Naive thymus-derived CD4-positive, alpha-beta T cell (primary cell): ENCODE measurements at places on chromosomes 11 and 22. TPM values are rescaled to one million over a fixed set of nuclear protein-coding genes. Genes with fewer than 3 reads are reported as not detected.

- H3K36me3 ChIP-seq, result no peaks in the 10 kb centered on the region
- no peaks in the 10 kb centered on the region for H3K27me3 ChIP-seq
- DNase-seq, result no peak
- H3K4me3 ChIP-seq, result no peak overlapping the region
Measured at GRCh38 chr11:108698844-108699642, 34.2 kb downstream of the DDX10 start.

DNA sequence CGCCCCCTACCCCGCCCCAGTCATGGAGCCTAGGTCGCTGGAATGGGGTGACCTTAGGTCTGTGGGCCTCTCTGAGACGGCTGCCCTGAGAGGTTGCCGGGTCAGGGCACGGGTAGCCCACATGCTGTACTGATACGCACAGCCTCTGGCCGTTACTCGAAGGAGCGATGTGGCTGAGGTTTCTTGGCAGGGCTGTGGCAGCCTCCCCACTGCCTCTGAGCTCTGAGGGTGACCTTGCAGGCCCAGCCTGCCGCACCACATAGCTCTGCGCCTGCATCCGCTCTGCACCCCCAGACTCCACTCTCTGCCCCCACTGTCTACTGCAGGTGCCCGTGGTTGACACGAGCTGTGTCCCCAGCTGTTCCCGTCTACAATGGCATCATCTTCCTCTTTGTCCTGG, 7.3 kb downstream of the ZDHHC8 start:
- H3K36me3 ChIP-seq, result peaks cover 45% of the 10 kb centered on the region
- H3K4me3 ChIP-seq, result no peak overlapping the region
- DNase-seq, result no peak

Gene SPINDOC
- 9.3 TPM for total RNA-seq

Gene UBQLNL
- total RNA-seq, result 0.53 TPM

DNA sequence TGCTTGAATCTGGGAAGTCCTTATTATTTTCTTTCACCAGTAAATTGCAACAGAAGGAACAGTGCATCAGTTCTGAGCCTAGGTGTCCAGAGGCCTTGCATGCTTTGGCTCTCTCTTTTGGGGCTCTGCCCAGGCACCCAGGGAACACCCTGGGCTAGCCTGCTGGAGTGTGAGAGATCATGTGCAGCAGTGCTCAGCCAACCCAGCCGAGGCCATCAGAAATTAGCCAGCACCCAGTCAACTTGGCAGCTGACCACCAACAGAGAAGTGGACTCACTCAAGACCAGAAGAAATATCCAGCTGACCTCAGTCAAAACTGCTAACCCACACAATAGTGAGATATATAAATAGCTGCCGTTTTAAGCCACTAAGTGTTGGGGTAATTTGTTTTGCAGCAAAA, 11.2 kb upstream of the P4HA3 start:
- H3K4me1 ChIP-seq, result no peaks in the 10 kb centered on the region
- no peak for DNase-seq
- H3K36me3 ChIP-seq, result no peaks in the 10 kb centered on the region
- no peak overlapping the region for H3K27ac ChIP-seq

DNA sequence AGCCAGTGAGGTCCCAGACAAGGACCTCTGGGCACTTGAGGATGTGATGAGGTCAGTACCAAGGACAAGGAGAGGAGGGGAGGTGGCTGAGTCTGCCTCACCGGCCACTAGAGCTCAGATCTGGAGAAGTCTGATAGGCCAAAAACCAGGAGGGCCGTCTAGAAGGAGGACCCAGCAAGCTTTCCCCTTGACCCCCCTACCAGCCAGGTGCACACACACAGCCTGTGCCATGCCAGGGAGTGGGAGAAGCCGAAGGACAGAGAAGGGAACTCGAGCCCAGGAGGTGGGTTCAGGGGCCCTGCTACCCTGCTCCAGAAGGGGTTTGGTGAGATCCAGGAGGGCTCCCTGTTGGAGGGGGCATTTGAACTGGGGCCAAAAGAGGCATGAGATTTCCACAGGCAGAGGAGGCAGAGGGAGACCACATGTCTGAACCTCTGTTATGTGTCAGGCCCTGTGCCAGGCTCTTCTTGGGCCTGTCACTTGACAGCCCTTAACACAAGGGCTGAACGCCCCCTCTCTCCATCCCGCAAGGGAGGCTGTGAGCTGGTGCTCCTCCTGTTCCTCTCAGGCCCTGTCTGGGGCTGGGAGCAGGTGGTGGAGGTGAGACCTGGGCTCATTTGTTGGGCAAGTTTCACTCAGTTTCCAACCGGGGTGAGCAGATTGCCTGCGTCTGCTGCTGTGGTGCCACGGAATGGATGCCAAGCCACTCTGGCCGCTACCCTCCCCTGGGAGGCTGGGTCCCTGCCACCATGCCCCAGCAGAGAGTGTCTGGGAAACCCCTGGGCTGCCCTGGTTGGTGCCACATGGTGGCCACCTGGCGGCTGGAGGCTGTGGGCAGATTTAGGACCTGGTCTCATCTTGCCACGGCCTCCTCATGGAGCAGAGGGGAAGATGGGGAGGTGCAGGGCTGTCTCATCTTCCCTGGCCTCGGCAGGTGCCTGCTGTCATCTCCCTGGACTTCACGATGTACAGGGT, 65.2 kb downstream of the MPPED1 start:
- H3K27ac ChIP-seq, result no peak overlapping the region

DNA sequence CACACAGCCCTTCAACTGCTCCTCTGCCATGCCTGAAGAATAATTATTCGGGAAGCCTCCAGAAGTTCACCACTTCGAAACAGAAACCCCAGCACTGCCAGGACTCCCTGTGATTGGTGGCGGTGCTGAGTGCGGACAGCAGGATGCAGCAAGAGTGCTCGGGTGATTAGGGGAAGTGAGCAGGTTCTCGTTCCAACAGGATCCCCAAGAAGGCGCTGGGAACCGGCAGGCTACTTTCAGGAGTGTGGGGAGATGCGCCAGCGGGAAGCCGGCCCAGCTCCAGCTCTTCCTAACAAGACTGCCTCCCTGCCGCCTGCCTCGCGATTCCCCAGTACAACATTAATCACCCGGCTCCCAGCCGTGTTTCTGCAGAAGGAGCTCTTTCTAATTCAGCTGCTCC, 630.2 kb downstream of the BRD1 start:
- no peaks in the 10 kb centered on the region for H3K4me1 ChIP-seq
- H3K27ac ChIP-seq, result no peak overlapping the region
- no peak overlapping the region for H3K4me3 ChIP-seq
- no peaks in the 10 kb centered on the region for H3K36me3 ChIP-seq
- H3K27me3 ChIP-seq, result no peaks in the 10 kb centered on the region

GRCh38 chr22:49404576-49405241, 423.0 kb downstream of the BRD1 start:
- no peaks in the 10 kb centered on the region for H3K27me3 ChIP-seq
- DNase-seq, result no peak

GRCh38 chr11:63906087-63906486, 10.9 kb downstream of the RCOR2 start:
- H3K4me1 ChIP-seq, result no peaks in the 10 kb centered on the region
- H3K27ac ChIP-seq, result no peak overlapping the region
- no peaks in the 10 kb centered on the region for H3K27me3 ChIP-seq
- H3K36me3 ChIP-seq, result peaks cover 41% of the 10 kb centered on the region

Gene SCGB1C1
- total RNA-seq, result not detected in 2 replicates

DNA sequence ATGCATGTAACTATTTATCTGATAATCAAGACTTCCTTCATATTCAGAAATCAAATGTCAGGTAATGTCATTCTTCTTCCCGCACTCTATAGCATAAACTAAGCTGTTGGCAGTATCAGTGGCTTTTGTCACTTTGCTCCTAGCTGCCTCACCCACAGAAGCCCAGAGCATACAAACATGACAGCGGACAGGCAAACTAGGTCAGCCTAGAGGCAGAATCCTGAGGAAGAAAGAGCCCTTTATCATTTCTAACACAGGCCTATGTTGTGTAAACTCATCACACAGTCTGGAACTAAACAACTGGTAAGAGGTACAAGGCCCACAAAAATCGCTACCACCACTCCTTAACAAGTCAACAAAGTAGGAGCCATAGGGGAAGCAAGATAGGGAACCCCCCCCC, 21.0 kb downstream of the GUCY1A2 start:
- no peaks in the 10 kb centered on the region for H3K27me3 ChIP-seq
- H3K4me3 ChIP-seq, result no peak overlapping the region
- no peak for DNase-seq
- no peak overlapping the region for H3K27ac ChIP-seq
- H3K4me1 ChIP-seq, result no peaks in the 10 kb centered on the region
- no peaks in the 10 kb centered on the region for H3K36me3 ChIP-seq

DNA sequence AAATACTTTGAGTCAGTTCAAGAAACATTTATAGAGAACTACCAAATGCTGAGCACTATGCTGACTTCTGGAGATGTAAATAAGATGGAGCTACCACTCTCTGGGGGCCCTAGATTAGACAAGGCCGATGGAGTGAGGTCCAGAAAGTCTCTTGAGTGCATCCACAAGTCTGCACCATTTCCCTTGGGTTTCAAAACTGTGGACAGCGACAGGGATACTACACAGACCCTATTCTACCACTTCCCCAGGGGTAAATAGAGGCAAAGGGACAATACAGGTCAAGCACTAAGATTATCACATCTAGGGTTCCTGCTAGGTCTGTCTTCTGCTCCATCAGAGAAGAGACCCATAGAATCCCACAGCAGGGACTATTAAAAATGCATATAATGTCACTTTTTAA, 183.2 kb downstream of the GRIA4 start:
- DNase-seq, result no peak
- H3K4me1 ChIP-seq, result no peaks in the 10 kb centered on the region
- no peaks in the 10 kb centered on the region for H3K36me3 ChIP-seq
- H3K4me3 ChIP-seq, result no peak overlapping the region

Gene CARD18
- total RNA-seq, result not detected in 2 replicates

- H3K27me3 ChIP-seq, result no peaks in the 10 kb centered on the region
- no peak overlapping the region for H3K27ac ChIP-seq
- H3K4me3 ChIP-seq, result peak overlapping the region; percentile 19
- H3K36me3 ChIP-seq, result no peaks in the 10 kb centered on the region
Measured at GRCh38 chr22:17980015-17980590, 44.3 kb downstream of the MICAL3 start.

Gene SVIP
- total RNA-seq, result 35.1 TPM

DNA sequence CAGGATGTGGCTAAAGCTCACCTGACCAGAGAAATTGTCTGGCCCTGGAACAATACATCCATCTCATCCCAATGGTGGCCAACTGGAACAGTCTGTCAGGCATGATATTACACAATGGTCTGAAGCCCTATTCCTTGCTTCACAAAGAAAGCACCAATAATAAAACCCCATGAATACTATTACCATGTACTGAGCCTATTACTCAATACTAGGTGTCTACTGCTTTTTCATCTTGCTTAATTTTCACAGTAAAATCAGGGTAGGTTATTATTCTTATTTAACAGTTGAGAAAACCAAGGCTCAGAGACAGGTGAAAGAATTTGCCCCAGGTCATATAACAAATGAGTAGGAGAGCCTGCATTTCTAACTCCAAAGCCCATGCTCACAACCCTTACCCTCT, 68.9 kb upstream of the CAPRIN1 start:
- no peak overlapping the region for H3K27ac ChIP-seq
- DNase-seq, result no peak
- no peaks in the 10 kb centered on the region for H3K4me1 ChIP-seq
- no peaks in the 10 kb centered on the region for H3K27me3 ChIP-seq

Gene SLC25A17
- total RNA-seq, result 8.2 TPM

DNA sequence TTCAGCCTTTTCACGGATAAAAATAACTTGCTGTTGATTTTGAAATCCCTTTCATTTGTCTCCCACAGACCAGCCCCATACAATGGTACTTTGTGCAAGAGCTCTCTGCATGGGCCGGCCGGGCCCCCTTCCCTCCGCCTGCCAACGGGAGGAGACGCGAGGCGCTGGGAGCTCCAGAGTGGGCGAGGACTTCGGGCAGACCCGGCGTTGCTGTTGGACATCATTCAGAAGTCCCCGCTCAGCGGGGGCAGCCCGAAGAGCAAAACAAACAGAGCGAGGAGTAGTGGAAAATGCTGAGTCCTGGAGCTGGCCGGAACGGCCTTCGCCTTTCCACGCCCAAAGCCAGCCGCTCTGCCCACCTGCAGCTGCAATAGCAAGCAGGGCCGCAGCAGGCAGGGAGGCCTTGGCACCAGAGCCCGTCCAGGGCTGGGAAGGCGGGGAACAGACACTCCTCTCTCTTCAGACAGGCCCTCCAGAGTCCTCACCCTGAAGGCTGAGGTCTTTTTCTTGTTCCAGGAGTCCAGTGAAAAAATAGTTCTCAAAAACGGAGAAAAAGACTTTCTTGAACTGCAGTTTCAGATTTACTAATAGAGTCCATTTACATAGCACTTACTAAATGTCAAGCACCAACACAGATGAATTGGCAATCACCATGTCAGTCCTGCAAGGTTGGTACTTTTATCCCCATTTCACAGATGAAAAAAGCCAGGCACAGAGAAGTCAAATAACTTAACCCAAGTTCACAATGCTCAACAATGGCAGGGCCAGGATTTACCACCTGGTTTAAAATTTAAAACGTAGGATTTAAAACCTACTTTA, 135.5 kb downstream of the ETS1 start:
- no peak overlapping the region for H3K4me3 ChIP-seq
- no peak overlapping the region for H3K27ac ChIP-seq
- no peaks in the 10 kb centered on the region for H3K27me3 ChIP-seq
- H3K36me3 ChIP-seq, result no peaks in the 10 kb centered on the region

- H3K4me1 ChIP-seq, result peaks cover 29% of the 10 kb centered on the region
- no peak overlapping the region for H3K4me3 ChIP-seq
- H3K27ac ChIP-seq, result no peak overlapping the region
- H3K36me3 ChIP-seq, result no peaks in the 10 kb centered on the region
- DNase-seq, result no peak
Measured at GRCh38 chr11:124864176-124864891, 898 bp upstream of the ROBO3 start.

GRCh38 chr11:122131126-122131525, 15.1 kb upstream of the BLID start:
- DNase-seq, result no peak
- H3K4me3 ChIP-seq, result no peak overlapping the region
- no peaks in the 10 kb centered on the region for H3K27me3 ChIP-seq
- H3K4me1 ChIP-seq, result no peaks in the 10 kb centered on the region
- no peak overlapping the region for H3K27ac ChIP-seq

- H3K27ac ChIP-seq, result no peak overlapping the region
- no peaks in the 10 kb centered on the region for H3K4me1 ChIP-seq
- H3K4me3 ChIP-seq, result no peak overlapping the region
- no peaks in the 10 kb centered on the region for H3K36me3 ChIP-seq
- no peak for DNase-seq
Measured at GRCh38 chr11:57900320-57900719, 123.4 kb upstream of the OR9Q1 start.

Gene BBOX1
- total RNA-seq, result not detected in 2 replicates

DNA sequence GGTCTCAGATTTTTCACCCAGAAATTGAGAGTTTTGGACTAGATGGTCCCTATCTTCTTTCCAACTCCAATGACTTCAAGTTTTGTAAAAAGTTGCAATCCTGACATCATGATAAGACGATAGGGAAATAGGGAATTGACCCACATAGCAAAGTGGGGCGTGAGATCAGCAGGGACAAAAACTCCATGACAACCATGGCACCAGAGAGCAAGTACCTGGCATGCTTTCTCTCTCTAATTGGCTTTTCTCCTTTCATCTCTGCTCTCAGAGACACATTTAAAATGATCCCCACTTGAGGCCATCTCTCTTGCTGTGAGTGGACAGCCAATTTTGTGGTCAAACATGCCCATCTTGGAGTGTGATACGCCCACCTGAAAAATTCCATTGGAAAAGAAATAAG, at the start of gene OR5AN1:
Gene OR5AN1 (plus strand): TSS at position 301 of the 400 bp plus-strand sequence. CDS start 5,564 bp downstream, outside the sequence.
- DNase-seq, result no peak
- no peak within 1 kb of the TSS for H3K27ac ChIP-seq
- no peaks in the 10 kb centered on the region for H3K4me1 ChIP-seq
- no peaks in the 10 kb centered on the region for H3K36me3 ChIP-seq
- H3K27me3 ChIP-seq, result no peaks in the 10 kb centered on the region

Gene PLAAT5
- total RNA-seq, result not detected

Gene OR51A7
- total RNA-seq, result not detected

Gene TRIM51
- not detected for total RNA-seq

- no peak overlapping the region for H3K27ac ChIP-seq
- H3K27me3 ChIP-seq, result no peaks in the 10 kb centered on the region
- H3K4me1 ChIP-seq, result peaks cover 11% of the 10 kb centered on the region
Measured at GRCh38 chr22:21811982-21812381, 55.5 kb downstream of the MAPK1 start.
